NCI-H748 treated with DMSO at 0.1 percent for 48 hours (cell line): ENCODE measurements at places on chromosomes 11 and 22.

- DNase-seq, result no peak
These were observed 3.0 kb downstream of the PACSIN3 start for GRCh38 chr11:47183031-47183856.

DNA sequence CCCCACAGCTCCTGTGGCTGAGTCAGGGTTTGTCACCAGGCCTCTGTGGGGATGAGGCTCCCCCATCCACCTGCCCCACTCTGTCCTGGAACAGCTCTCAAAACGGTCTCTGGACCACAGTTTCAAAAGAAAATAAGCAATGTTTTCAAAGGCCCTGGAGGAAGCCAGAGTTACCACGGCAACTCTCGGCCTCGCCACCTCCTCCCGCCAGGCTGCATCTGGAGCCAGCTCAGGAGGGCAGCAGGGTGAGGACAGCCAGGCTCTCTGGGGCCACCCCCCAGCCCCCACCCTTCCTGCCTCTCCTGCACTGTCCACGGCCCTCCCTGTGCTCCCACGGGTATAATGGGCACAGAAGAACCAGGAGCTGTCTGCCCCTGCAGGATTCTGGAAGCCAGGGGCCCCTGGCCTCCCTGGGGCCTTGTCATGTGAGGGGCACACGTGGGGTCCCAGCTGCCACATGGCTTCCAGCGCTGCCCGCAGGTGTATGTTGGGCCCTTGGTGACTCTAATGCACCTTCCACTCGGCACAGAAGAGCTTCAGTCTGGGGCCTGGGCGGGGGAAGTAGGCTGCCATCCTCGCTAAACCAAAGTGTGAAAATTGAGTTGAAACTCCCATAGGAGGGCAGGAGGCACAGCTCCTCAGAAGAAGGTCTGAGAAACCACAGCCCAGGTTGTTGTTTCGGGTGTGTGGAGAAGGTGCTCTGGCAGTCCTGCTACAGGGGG, 10.3 kb downstream of the CD81 start:
- no peak for DNase-seq

DNA sequence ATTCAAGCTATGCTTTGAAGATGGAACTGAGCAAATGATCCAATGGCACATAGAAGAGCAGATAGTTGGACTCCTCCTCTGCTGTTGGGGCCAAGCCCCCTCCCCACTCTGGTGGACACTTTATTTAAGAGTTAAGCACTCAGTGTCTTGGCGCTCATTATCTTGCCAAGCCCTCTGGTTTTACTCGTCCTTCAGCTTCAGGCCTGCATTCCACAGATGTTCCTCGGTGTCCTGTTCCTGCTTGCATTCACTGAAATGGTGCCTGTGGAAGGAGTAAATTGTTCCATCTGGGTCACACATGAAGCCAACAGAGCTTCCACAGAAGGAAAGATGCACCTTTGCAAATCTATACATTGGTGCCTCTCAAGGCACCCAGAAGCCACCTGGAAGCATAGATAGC, 26.1 kb downstream of the MAML2 start:
- DNase-seq, result no peak

GRCh38 chr11:86588566-86589090, 83.8 kb downstream of the ME3 start:
- no peak for DNase-seq

- DNase-seq, result no peak
These were observed 64.8 kb downstream of the CACNG2 start for GRCh38 chr22:36638747-36639146.

- no peak for DNase-seq
These were observed 382.6 kb downstream of the DYNC2H1 start for GRCh38 chr11:103491777-103492176.
